Placental pericyte (primary cell): ENCODE measurements at places on chromosomes 13 and 19. TPM values are rescaled to one million over a fixed set of nuclear protein-coding genes. Genes with fewer than 3 reads are reported as not detected.

TEX29 gene
- not detected in 2 replicates for total RNA-seq

CEACAM3 gene
- not detected in 2 replicates for total RNA-seq

MEX3D gene
- total RNA-seq = 23.2 and 98.2 TPM in 2 replicates

SLC25A41 gene
- under 0.01 TPM in 1 of 2 replicates, not detected in the other for total RNA-seq

GDF15 gene
- 98.2 and 1,056 TPM in 2 replicates for total RNA-seq

KLF2 gene
- total RNA-seq = 11.2 and 13.1 TPM in 2 replicates

SYMPK gene
- total RNA-seq = 46.2 and 50.8 TPM in 2 replicates

LILRA6 gene
- not detected in 2 replicates for total RNA-seq

HIPK4 gene
- total RNA-seq = under 0.01 and 0.14 TPM in 2 replicates

LILRB4 gene
- total RNA-seq = 0.14 TPM in 1 of 2 replicates, not detected in the other

MCEMP1 gene
- not detected in 2 replicates for total RNA-seq
